ENCODE measurements at places on chromosomes 7 and 10.

DNA sequence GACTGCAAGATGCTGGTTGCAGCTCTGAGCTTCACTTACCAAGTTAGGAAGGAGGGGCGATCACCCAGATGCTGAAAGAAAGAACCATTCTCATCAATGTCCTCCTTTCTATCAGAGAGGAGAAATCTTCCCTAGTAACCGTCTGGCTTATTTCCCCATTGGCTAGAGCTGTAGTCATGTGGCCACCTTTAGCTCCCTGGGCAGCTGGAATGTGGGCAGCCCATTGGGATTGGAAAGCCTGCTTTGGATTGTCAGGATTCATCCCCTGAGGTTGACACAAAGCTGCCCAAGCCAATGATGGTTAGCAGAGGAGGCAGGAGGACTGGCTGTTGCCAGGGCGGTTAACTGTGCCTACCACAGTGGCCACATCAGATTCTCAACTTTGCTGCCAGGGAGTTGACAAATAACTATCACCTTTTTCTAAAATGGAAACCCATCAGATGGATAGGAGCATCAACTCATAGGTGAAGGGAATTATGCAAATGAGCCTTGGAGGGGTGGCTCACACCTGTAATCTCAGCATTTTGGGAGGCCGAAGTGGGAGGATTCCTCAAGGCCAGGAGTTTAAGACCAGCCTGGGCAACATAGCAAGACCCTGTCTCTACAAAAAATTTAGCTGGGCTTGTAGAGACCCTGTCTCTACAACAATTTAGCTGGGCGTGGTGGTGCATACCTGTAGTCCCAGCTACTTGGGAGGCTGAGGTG, 206.4 kb upstream of the GALNT17 start:
- DNase-seq, result no peak

DNA sequence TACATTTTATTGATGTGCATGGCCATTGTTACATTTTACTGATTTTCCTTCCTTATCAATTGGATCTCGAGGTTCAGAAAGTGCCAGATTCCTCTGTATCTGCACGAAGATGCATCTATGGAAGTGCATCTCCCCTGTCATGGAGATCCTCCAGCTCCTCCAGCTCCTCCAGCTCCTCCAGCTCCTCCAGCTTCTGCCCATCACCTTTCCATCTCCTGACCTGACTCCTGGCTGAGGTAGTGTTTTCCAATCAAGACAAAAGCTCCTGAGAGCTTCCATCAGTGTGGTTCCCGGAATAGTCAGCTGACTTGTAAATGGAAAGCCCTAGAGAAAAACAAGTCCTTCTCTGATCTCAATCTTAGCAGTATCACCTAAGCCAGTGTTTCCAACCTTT, 90.8 kb upstream of the KLF6 start:
- DNase-seq, result no peak

- DNase-seq, result peak; percentile 5
Measured at GRCh38 chr7:113015034-113015645, 71.5 kb downstream of the GPR85 start.

DNA sequence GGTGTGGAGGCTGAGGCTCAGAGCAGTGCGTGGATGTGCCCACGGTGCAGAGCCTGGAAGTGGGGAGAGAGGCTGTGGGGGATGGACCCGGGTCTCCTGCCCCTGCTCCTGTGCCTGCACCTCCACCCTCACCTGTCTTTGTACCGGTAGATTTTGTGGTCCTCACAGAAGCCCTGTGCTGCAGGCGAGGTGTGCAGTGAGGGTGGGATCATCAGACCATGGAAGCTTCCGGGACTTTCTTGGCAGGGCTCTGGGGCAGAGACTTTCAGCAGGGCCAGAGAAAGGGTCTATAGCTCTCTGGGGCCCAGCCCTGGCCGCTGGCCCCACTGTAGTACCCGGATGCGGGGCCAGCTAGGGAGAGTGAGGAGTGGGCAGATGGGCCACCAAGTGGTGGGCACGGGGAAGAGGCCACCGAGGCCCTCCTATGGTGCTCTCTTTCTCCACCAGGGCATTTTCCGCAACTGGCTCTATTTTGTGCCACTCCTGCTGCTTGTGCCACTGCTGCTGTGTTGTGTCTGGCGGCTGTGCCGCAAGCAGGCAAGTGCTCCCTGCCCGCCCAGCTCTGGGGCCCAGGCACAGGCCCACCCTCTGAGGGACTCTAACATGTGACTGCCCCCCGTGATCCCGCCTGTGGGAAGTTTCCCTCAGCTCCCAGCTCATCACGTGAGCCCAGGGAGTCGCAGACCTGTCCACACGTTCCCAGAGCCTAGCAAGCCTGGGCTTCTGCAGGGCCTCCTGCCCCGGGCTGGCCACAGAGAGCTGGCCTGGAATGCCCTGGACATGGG, 22.1 kb downstream of the ANTXRL start:
- no peak for DNase-seq

DNA sequence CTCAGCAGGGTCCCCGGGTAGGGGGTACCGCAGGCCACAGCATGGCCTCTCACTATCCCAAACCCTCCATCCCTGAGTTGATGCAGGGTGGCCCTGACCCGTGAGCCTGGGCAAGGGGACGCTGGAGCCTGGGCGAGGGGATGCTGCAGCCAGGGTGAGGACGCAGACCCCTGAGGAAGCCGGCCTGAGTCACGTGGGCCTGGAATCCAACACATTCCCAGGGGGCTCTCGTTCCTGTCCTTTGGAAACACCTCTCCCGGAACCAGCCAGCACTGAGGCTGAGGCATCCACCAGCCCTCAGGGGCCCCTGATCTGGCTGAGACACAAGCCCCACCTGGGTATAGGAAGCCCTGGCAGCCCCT, 61.5 kb upstream of the NKX6-2 start:
- DNase-seq, result no peak

GRCh38 chr10:5504146-5505072, 5.0 kb upstream of the CALML5 start:
- DNase-seq, result no peak

DNA sequence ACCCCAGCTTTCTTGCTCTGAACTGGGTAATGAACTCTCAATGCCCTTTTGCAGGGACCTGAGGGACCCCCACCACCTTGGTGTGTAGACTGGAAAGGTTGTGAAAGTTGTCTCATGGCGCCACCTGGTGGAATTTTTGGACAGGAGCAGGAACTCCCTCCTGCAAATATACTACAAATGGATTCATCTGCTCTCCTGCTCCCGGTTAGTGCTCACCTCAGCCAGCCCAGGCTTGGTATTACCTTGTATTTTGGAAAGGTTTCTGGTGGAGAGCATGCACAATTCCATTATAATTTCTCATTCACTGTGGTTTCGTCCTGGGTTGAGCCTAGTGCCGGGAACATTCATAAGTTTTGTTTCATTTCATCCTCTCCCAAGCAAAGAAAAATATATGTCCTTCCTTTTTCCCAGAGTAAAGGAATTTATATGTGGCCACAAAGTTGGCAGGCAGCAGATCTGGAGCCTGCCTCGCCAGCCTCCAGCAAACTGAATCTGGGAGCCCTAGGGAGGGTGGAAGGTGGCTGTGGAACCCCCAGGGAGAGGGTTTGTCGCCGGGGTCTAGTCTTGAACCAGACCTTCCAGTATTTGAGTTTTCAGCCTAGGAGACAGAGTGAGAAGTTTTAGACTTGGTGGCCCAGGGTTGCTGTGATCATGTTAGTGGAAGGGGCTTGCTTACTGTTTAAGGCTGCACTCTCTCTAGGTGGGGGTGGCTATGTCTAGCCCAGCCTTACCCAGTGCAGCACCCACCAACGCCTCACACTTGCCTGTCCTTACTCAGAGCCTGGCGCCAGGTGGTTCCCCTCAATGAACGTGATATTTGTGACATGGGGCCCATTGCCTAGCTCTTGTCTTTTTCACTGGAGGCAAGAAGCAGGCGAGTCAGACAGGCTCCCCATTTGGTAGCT, 9.5 kb downstream of the FAM241B start:
- peak; percentile 78 for DNase-seq

DNA sequence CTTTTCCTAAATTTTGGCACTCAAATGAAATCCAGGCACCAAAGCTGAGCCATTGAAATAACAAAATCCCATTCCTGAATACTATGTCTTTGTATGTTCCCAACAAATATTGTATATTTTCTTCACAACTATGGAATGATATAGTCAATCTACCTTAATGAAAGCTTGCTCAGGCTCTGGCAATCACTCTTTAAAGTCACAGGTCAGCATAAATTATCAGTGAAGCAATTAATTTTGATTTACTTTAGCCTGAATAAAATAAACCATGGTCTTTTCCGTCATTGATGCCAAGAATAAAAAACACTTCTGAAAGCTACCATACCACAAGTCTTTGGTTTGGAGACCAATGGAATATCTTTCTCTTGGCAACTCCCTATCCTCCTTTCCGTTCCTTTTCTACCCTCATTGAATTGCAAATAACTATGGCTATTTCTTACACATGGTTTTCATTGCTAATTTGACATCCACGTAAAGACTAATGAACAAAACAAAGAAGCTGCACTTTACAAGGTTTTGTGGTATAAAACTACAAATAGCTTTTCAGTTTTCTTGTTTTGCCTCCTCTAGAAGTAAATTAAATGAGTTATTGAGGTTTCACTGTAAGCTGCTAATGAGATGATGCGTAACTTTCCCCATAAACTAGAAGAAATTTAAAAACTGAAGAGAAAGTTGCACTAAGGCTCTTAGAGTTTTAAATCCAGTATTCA, 166.6 kb downstream of the TAX1BP1 start:
- no peak for DNase-seq

DNA sequence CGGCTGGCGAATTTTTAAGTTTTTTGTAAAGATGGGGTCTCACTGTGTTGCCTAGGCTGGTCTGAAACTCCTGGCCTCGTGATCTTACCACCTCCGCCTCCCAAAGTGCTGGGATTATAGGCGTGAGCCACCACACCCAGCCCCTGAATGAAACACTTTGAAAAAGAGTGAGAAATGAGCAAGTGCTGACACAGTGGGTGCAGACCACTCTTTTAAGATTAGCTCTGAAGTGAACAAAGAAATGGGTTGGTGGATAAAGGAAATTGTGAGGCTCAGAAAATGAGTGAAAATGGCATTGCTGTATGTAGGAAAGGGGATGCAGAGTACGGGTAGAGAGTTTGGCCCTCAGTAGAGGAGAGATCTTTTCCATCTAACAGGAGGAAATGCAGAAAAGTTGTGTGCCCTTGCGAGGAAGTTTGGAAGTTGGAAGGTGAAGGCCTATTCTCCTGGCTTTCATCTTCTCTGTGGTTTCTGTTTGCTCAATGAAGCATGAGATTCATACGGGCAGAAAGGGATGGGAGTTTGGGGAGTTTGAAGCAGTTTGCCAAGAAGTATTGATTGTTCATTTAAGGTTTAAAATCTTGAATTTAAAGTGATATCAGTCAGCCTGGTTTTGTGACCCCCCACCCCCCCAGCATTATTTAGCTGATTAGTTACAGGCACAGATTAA, 11.0 kb downstream of the MAPK8 start:
- no peak for DNase-seq

DNA sequence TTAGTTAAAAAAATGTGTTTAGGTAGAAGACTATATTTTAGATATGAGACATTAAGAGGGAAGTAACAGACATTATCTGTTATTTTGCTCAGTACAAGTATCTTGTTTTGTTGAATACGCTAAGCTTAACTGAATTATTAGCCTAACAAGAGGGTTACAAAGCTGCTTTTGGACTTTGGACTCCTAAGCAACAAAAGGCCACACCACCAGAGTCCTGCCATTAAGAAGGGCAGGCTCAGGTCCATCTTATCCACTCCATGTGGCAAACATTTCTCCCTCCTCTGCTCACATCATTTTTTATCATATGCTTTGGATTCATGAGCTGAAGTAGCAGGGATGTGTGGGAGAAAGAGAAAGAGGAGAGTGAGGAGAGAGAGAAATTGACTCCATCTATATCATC, 33.5 kb downstream of the OSBPL3 start:
- DNase-seq, result no peak

DNA sequence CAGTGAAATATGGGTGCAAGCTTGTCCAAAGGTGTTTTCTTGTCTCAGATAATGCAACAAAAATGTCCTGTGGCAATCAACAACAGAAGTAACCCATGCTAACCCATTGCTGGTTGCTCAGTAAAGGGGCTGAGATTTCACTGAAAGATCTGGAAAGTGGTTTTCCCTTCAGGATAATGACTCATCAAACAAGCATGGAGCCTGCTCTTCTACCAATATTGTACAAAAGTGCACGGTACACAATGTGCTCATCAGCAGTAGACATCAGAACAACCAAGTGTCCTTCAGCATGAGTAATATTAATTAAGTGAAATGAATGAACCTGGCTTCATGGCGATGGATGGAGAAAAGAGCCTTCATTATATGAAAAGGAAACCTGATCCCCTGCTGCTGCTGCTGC, 287.1 kb upstream of the NEBL start:
- DNase-seq, result no peak
